ENCODE measurements at places on chromosomes 1 and 21. TPM values are rescaled to one million over a fixed set of nuclear protein-coding genes. Genes with fewer than 3 reads are reported as not detected.

Gene FCRL4
- total RNA-seq, result not detected

Gene RGS8
- 0.16 TPM for total RNA-seq

Gene LCE6A
- total RNA-seq, result not detected

Gene GPR25
- not detected for total RNA-seq
